Ovary (tissue), 10 donors: ENCODE measurements at places on chromosomes 3 and 15. TPM values are rescaled to one million over a fixed set of nuclear protein-coding genes. Genes with fewer than 3 reads are reported as not detected.

GRCh38 chr3:186487819-186488218 is 56.4 kb downstream of the CRYGS start:
- no peaks in the 10 kb centered on the region for H3K27me3 ChIP-seq
- H3K27ac ChIP-seq = no peak overlapping the region
- no peaks in the 10 kb centered on the region for H3K36me3 ChIP-seq
- no peak overlapping the region for H3K4me3 ChIP-seq
- DNase-seq = no peak
- H3K4me1 ChIP-seq = no peaks in the 10 kb centered on the region

- no peaks in the 10 kb centered on the region for H3K36me3 ChIP-seq
- peaks cover 35% of the 10 kb centered on the region for H3K4me1 ChIP-seq
- DNase-seq = peak; percentile 75
- H3K27me3 ChIP-seq = no peaks in the 10 kb centered on the region
- H3K27ac ChIP-seq = peak overlapping the region; percentile 50
Observed at GRCh38 chr15:31338318-31338878, 11.8 kb downstream of the KLF13 start.

DNA sequence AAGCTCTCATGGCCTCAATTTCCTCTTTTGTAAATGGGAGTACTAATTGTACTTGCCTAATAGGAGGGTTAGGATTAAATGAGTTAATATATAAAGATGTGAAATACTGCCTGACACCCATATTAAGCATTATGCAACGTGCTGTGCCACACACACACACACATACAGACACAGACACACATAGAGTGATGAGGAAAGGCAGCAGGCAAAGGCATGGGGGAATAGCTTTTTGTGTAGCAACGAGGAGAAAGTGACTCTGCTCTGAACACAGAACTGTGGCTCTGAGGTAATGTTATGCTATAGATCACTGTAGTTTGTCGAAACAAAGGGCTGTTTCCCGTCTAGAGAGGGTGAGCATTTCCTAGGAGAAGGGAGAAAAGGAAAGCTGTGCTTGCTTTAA is 233.3 kb upstream of the SLCO3A1 start:
- DNase-seq = no peak
- no peaks in the 10 kb centered on the region for H3K27me3 ChIP-seq
- H3K4me1 ChIP-seq = no peaks in the 10 kb centered on the region
- no peaks in the 10 kb centered on the region for H3K36me3 ChIP-seq
- no peak overlapping the region for H3K27ac ChIP-seq

- H3K27ac ChIP-seq = no peak overlapping the region
- H3K27me3 ChIP-seq = no peaks in the 10 kb centered on the region
- no peaks in the 10 kb centered on the region for H3K36me3 ChIP-seq
- H3K4me1 ChIP-seq = no peaks in the 10 kb centered on the region
Observed at GRCh38 chr3:115930922-115931321, 307.6 kb downstream of the GAP43 start.

DNA sequence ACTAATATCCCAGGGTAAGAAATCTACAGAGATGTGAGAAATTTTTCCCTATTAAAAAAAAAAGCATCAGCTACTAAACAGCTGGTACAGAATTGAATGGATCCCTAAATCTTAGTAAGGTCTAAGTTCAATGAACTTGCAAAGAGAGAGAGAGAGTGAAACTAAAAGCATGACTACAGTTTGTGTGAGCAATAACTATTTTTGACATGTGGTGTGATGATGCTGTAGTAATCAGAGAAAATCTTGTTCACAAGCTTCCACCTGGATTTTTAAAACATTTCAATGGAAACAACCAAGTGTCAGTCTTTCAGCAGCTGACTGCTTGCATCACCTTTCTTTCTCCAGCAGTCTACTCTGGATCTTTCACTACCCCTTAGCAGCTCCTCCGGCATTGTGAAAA is 45.2 kb upstream of the ABI3BP start:
- no peaks in the 10 kb centered on the region for H3K27me3 ChIP-seq
- H3K36me3 ChIP-seq = no peaks in the 10 kb centered on the region
- H3K27ac ChIP-seq = no peak overlapping the region
- no peaks in the 10 kb centered on the region for H3K4me1 ChIP-seq
- no peak for DNase-seq

DNA sequence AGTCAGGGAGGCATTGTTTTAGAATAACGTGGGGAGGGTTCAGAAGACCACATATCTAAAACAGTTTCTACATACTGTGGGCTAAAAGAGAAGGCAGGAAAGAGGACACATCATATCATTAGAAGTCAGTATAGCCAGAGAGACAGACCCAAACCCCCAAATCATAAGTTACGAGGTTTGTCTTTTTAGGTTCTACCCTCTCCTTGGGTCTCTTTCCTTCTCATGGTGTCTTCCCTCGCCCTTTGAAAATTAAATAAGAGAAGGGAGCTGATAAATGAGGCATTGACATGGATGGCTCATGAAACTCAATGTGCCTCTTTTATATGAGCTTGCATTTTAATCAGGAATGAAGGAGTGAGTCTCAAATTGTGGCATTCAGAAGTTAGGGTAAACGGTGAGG is 3.4 kb downstream of the UPK1B start:
- no peaks in the 10 kb centered on the region for H3K4me1 ChIP-seq
- no peak overlapping the region for H3K27ac ChIP-seq
- H3K36me3 ChIP-seq = no peaks in the 10 kb centered on the region
- DNase-seq = no peak
- H3K4me3 ChIP-seq = no peak overlapping the region

DNA sequence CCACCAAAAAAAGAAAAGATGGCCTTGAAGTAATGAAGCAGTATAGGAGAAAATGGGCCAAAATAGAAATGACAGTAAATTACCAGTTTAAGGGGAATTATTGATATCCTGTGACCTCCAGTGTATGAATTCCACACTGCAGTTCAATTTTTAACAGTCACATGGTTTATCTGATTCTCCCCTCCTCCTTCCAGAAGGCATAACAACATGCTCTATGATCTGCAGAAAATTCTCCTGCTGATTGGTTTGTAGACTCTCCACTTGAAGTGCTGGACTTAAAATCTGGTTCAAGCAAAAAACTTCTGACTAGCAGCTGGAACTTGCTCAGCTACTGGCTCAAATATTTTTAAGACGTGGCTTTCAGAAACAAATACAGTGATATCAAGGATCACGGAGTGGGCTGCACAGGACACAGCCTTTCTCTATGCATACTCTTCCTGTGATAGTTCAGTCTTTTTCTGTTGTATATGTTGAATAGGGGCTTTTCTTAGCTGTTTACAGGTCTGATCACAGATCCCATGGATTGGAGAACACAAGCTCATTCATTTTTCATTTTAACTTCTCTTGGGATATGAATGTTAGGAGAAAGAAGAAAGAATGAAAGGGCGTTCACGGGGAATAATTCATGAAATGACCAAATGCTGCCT is 211.5 kb downstream of the LSAMP start:
- H3K4me1 ChIP-seq = no peaks in the 10 kb centered on the region
- H3K27me3 ChIP-seq = no peaks in the 10 kb centered on the region
- no peaks in the 10 kb centered on the region for H3K36me3 ChIP-seq
- H3K4me3 ChIP-seq = no peak overlapping the region

- DNase-seq = no peak
- no peaks in the 10 kb centered on the region for H3K27me3 ChIP-seq
- peaks cover 11% of the 10 kb centered on the region for H3K4me1 ChIP-seq
- H3K27ac ChIP-seq = no peak overlapping the region
- H3K36me3 ChIP-seq = no peaks in the 10 kb centered on the region
Observed at GRCh38 chr3:52080830-52081719, 24.7 kb upstream of the DUSP7 start.

- no peak for DNase-seq
- no peak overlapping the region for H3K27ac ChIP-seq
Observed at GRCh38 chr3:17130956-17131355, 246.2 kb downstream of the PLCL2 start.

DNA sequence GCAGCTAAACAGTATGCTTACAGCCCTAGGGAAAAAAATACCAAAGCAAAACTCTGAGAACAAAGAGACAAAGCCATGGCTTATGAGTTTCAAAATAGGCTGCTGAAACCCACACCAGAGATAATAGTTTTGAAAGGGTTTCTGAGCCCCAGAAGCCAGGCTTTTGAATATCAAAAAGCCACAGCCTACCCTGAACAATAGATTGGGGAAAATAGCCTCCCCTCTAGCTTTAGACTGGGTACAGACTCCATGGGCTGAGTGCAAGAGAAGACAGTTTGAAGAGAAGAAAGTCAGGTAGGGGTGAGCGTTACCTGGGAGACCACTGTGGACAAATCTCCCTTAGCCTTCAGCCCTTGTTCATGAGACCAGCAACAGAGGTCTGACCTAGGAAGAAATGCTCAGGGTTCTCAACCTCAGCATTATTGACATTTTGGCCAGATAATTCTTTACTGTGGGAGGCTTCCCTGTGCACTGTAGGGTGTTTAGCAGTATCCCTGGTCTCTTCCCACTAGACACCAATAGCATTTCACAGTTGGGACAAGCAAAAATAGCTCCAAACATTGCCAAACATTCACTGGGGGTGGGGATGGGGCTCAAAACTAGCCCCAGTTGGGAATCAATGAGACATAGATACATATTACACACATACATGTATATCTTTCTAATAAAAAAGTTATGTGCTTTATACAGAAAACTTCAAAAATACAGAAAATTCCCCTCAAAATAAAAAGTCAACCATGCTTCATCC is 11.6 kb upstream of the TAFA4 start:
- H3K4me1 ChIP-seq = no peaks in the 10 kb centered on the region
- no peak for DNase-seq
- H3K27ac ChIP-seq = no peak overlapping the region
- H3K27me3 ChIP-seq = no peaks in the 10 kb centered on the region
- no peak overlapping the region for H3K4me3 ChIP-seq

DNA sequence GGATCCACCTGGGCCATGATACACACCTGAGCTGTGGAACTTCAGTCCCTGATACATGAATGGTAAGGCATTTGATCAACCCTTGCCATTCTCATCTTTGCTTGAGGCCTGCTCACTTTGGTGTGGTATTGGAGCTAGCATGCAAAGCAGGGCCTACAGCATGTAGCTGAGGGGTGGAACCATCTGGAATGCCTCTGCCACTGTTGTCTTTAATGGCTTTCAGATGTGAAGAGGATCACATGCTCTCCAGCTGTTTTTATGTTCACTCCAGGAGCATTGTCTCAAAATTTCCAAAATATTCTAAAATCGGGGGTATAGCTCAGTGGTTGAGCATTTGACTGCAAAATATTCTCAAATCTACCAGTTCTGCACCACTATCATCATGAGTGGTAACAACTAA is 64.4 kb upstream of the PHLDB2 start:
- H3K4me3 ChIP-seq = no peak overlapping the region
- DNase-seq = no peak
- no peak overlapping the region for H3K27ac ChIP-seq
- H3K36me3 ChIP-seq = no peaks in the 10 kb centered on the region
- H3K27me3 ChIP-seq = no peaks in the 10 kb centered on the region

- no peaks in the 10 kb centered on the region for H3K27me3 ChIP-seq
- DNase-seq = no peak
- peaks cover 4% of the 10 kb centered on the region for H3K4me1 ChIP-seq
- no peak overlapping the region for H3K4me3 ChIP-seq
Observed at GRCh38 chr3:37571269-37571668, 290.4 kb upstream of the CTDSPL start.

GRCh38 chr3:171234298-171235010 is 207.9 kb upstream of the SLC2A2 start:
- no peak overlapping the region for H3K4me3 ChIP-seq
- H3K4me1 ChIP-seq = no peaks in the 10 kb centered on the region
- H3K27me3 ChIP-seq = no peaks in the 10 kb centered on the region
- H3K36me3 ChIP-seq = no peaks in the 10 kb centered on the region
- no peak for DNase-seq

- H3K27ac ChIP-seq = no peak overlapping the region
- H3K27me3 ChIP-seq = no peaks in the 10 kb centered on the region
- H3K36me3 ChIP-seq = no peaks in the 10 kb centered on the region
- H3K4me3 ChIP-seq = no peak overlapping the region
- peaks cover 3% of the 10 kb centered on the region for H3K4me1 ChIP-seq
- peak; percentile 82 for DNase-seq
Observed at GRCh38 chr3:193816656-193817311, 223.8 kb downstream of the OPA1 start.

GRCh38 chr3:54949491-54950044 is 21.7 kb upstream of the LRTM1 start:
- no peaks in the 10 kb centered on the region for H3K4me1 ChIP-seq
- no peak overlapping the region for H3K4me3 ChIP-seq
- H3K27ac ChIP-seq = no peak overlapping the region
- no peaks in the 10 kb centered on the region for H3K36me3 ChIP-seq

- no peaks in the 10 kb centered on the region for H3K4me1 ChIP-seq
- H3K36me3 ChIP-seq = no peaks in the 10 kb centered on the region
- H3K27ac ChIP-seq = no peak overlapping the region
- H3K27me3 ChIP-seq = no peaks in the 10 kb centered on the region
- no peak for DNase-seq
- no peak overlapping the region for H3K4me3 ChIP-seq
Observed at GRCh38 chr15:97189162-97189780, 771.2 kb upstream of the ARRDC4 start.

DNA sequence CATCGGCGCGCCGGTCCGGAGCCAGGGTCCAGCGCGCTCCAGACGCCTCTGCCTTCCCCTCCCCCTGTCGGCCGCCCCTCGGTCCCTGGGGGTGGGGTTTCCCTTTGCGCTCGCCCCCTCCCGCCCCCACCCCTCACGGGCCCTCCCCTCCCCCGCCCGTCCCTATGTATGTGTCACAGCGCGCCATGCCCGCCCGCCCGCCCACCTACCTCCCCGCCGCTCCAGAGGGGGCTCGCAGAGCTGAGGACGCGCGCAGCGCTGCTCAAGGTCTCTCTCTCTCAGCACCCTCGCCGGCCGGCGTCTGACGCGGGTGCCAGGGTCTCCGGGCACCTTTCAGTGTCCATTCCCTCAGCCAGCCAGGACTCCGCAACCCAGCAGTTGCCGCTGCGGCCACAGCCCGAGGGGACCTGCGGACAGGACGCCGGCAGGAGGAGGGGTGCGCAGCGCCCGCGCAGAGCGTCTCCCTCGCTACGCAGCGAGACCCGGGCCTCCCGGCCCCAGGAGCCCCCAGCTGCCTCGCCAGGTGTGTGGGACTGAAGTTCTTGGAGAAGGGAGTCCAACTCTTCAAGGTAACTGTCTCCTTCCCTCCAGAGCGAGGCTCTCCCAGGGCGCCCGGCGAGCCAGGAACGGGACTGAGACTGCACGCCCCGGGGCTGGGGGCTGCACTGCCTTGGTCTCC is at the start of gene ACAN:
Gene ACAN (plus strand): TSS at position 196 of the 679 bp plus-strand sequence. CDS start 32,771 bp downstream, outside the sequence.
- H3K4me3 ChIP-seq = no peak within 1 kb of the TSS
- no peak for DNase-seq
- no peaks in the 10 kb centered on the region for H3K27me3 ChIP-seq
- no peak within 1 kb of the TSS for H3K27ac ChIP-seq

GRCh38 chr15:41900526-41901380 is 6.9 kb upstream of the SPTBN5 start:
- H3K27me3 ChIP-seq = no peaks in the 10 kb centered on the region
- DNase-seq = no peak
- H3K36me3 ChIP-seq = no peaks in the 10 kb centered on the region
- H3K4me3 ChIP-seq = no peak overlapping the region
- H3K4me1 ChIP-seq = peaks cover 2% of the 10 kb centered on the region

HACL1 gene
- total RNA-seq = 22.7 TPM

SLC28A2 gene
- not detected for total RNA-seq

PLXND1 gene
- 57.1 TPM for total RNA-seq

TIMP4 gene
- 4.9 TPM for total RNA-seq
